ENCODE measurements at places on chromosomes 7 and 10. TPM values are rescaled to one million over a fixed set of nuclear protein-coding genes. Genes with fewer than 3 reads are reported as not detected.

Gene COL26A1
- total RNA-seq = not detected

Gene TLX1
- not detected for total RNA-seq

Gene CHCHD3
- 102 TPM for total RNA-seq

Gene IRF5
- total RNA-seq = 10.1 TPM

Gene RNF133
- total RNA-seq = 0.49 TPM

Gene CHAT
- not detected for total RNA-seq

Gene POM121L12
- not detected for total RNA-seq

Gene PRKCQ
- total RNA-seq = 0.52 TPM

Gene HOXA6
- total RNA-seq = 2.0 TPM

Gene EBLN1
- total RNA-seq = not detected

Gene FGFBP3
- total RNA-seq = 1.1 TPM

Gene EBF3
- not detected for total RNA-seq

Gene GPR15LG
- not detected for total RNA-seq

Gene PNLIPRP2
- total RNA-seq = not detected

Gene SPOCK2
- 1.2 TPM for total RNA-seq

Gene ELOVL3
- not detected for total RNA-seq

Gene SH2D4B
- not detected for total RNA-seq

Gene POT1
- total RNA-seq = 24.1 TPM

Gene SPDYE6
- total RNA-seq = not detected

Gene CPA2
- not detected for total RNA-seq

Gene DGKI
- total RNA-seq = 1.4 TPM

Gene RBP4
- total RNA-seq = not detected

Gene IL6
- total RNA-seq = 22.0 TPM

Gene HOXA1
- 5.6 TPM for total RNA-seq

Gene MGMT
- total RNA-seq = 16.5 TPM

Gene C10orf88
- 13.6 TPM for total RNA-seq

Gene PDK4
- total RNA-seq = 1.3 TPM

Gene AMPH
- total RNA-seq = 0.63 TPM

Gene PPP1R3C
- 0.30 TPM for total RNA-seq

Gene DBF4
- total RNA-seq = 27.4 TPM

Gene GRB10
- 68.2 TPM for total RNA-seq

Gene CALHM3
- total RNA-seq = not detected

Gene LIPF
- total RNA-seq = not detected

Gene CDH23
- 0.07 TPM for total RNA-seq

Gene ASZ1
- total RNA-seq = not detected

Gene DBNL
- 49.7 TPM for total RNA-seq

Gene TUBB8
- total RNA-seq = not detected

Gene MYH16
- not detected for total RNA-seq

Gene HOXA5
- 7.4 TPM for total RNA-seq
